ENCODE measurements at places on chromosomes 7 and 10. TPM values are rescaled to one million over a fixed set of nuclear protein-coding genes. Genes with fewer than 3 reads are reported as not detected.

The IDI2 gene
- not detected for total RNA-seq

The RNF133 gene
- 0.76 TPM for total RNA-seq

The VWDE gene
- 0.09 TPM for total RNA-seq

The ATRNL1 gene
- total RNA-seq: 1.4 TPM

The ZNF727 gene
- total RNA-seq: 6.4 TPM

DNA sequence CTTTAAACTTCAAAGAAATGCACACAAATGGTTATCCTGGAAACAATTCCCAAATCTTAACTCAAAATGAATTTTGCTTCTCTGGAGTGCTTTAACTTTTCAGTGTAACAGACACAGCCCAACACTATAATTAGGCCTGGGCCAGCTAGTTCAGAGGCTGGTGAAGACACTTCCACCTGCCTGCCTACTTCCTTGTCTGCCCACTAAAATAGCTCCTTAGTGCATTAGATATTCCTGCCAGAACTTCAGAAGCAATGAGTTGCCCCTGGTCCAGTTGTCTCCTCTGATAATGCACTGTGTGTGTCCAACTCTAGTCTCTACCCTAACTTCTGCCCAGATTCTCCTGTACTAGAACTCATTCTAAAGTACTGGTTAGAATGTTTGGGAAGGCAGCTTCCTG is 150.9 kb upstream of the PRSS58 start:
- DNase-seq: no peak

DNA sequence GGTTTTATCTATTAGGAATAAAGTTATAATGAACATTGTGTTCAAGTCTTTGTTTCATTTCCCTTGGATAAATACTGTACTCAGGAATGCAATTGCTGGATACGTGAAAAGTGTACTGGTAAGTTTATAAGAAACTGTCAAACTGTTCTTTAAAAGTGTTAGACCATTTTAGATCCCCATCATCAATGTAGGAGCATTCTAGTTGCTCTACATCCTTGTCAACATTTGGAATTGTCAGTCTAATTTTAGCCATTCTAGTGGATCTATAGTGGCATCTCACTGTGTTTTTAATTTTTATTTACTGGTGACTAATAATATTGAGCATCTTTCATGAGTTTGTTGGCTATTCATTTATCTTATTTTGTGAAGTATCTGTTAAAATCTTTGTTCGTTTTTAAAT is 354.0 kb upstream of the NRP1 start:
- DNase-seq: no peak

DNA sequence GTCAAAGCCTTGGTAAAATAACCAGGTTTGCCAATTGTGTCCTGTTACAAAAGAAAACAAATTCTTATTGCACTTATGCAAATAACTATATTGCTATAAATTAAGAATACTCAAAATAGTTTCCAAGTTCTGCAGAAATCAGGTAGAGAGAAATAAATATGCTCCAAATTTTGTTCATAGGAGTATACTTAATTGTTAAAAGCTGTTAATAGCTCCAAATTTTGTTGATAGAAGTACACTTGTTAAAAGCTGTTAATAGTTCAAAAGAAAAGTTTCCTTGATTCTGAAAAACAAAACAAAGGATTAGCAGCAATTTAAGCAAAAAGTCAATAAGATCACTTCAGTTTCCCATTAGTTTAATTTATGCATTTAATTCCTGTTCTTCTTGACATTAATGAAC is 46.4 kb upstream of the ZNF138 start:
- no peak for DNase-seq

DNA sequence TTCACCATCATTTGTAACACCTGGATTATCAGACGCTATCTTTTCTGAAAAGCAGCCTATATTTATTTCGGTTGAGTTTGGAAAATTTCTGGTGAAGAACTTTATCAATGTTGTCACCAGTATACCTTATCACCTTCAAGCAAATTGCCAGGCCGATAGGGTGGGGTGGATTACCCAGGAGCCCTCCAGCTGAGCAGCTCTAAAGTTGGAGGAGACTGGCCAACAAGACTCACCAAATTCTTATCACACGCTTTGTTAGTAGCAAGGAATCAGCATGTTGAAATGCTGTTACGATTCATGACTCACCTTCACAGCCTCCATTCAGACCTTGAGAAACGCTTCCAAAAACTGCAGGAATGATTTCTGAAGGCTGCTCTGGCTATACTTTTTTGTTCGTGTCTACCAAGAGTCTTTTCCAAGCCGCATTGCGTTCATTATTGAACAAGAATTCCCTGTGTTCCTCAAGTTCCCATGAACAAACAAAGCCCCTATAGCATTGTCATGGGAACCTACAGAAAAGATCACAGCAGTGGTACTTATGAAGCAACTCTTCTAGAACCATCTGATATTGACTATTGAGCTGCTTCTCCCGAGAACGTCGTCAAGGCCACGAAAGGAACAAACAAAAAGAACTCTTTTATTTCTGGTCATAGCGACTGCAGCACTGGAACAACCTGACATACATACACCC is 291.4 kb downstream of the SFMBT2 start:
- DNase-seq: no peak

GRCh38 chr10:44689368-44689767 is 221.8 kb upstream of the TMEM72 start:
- DNase-seq: no peak

DNA sequence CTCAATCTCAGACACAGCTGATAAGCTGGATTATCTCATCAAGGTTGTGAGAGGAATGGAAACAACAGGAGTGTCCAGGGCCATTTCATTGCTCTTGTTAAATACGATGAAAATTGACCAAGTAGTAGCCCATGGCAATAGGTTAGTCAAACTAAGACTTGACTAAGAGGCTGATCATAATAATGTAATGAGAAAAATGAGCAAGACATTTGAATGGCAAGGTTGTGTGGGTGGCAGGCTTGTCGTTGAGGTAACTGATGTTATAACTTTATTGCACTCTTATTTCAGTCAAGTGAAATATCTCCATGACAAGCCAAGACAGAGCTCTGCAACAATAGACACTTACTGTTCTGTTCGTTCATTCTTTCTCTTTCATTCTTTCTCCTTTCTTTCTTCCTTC is 532.0 kb downstream of the GATA3 start:
- no peak for DNase-seq

DNA sequence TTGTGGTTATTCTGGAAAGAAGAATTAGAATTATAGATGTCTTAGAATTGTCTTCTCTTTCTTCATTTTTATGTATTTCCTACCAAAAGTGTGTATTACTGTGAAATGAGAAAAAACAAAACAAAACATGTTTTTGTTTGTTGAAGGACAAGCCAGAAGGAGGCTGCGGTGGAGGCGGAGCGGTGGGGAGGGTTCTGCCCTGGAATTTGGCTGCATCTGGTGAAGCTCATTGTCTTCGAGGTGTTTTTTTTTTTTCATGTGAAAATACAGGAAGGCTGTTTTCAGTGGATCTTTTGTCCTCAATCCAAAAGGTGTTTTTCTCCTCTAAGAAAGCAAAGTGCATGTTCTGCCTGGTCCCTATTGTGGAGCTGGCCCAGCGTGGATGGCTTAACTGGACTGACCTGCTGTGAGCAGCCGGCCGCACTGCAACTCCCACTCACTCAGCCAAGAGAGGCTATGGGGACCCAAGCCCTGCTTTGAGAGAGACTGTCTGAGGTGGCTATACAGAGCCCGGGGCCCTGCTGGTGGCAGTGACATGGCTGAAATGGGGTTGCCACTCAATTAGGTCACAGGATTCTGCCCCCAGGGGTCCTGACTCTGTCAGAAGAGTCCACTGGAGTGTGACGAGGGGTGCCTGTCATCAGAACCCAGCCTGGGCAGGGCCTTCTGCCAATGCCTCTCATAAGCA is 184.9 kb upstream of the MKI67 start:
- DNase-seq: no peak

GRCh38 chr7:73526896-73527821 is 5.1 kb upstream of the BAZ1B start:
- DNase-seq: peak; percentile 30

DNA sequence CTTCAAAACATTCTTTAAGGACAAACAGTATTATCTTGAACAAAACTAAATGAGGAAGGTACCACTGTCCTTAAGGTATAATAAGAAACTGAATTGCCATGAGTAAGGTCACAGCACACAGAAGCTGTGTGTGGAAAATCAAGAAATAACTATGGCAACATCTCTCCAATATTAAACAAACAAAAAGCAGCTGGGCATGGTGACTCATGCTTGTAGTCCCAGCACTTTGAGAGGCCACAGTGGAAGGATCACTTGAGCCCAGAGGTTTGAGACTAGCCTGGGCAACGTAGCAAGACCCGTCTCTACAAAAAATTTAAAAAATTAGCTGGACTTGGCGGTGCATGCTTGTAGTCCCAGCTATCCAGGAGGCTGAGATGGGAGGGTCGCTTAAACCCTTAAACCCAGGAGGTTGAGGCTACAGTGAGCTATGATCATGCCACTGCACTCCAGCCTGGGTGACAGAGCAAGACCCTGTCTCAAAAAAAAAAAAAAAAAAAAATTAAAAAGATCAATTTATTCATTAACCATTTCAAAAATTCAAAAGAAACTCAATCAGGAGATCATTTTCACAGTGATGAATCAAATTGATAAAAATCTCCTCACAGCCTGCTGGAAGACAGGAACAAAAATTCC is 195.4 kb downstream of the SKIDA1 start:
- no peak for DNase-seq

DNA sequence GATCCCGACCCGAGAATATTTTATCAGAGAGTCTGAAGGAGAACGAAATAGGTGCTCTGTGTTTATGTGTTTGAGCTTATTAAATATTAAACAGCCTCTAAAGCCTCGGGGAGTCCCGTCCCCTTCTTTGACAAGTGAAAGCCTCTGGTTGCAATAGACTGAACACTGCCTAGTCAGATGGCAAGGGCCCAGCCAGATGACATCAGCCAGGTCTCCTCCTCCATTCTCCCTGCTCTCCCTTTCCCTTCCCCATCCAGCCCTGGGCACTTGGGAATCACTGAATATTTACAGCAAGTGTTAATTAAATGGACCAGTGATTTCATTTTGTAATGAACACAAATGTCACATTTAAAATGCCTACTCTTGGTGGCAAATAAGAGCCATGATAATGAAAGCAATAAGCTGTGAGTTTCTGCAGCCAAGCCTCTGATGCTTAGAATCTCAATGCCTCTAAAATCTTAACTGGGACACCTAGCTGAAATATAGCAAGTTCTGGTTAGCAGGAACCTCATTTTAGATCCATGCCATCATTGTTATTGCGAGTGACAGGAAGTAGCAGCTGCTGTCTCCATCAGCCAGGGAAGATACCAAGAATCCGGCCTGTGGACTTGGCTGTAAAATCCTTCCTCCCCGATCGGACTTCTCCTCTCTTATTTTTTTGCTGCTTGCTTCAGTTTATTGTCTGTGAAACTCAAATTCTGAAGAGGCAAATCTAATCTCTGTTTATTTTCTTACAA is 202.1 kb downstream of the PRPF18 start:
- DNase-seq: peak; percentile 87

DNA sequence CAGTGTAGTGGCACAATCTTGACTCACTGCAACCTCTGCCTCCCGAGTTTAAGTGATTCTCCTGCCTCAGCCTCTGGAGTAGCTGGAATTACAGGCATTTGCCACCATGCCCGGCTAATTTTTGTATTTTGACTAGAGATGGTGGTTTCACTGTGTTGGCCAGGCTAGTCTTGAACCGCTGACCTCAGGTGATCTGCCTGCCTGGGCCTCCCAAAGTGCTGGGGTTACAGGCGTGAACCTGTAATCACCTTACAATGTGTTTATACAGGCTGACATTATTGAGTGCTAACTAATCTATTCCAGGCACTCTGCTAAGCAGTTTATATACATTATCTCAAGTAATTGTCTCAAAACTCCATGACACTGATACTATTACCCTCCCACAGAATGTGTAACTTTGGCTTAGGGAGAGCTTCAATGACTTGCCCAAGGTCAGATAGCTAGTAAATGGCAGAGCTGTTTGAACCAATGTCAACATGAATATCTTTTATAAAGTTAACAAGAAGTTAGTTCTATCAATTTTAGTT is 36.8 kb downstream of the KIFBP start:
- no peak for DNase-seq
